ENCODE measurements at places on chromosomes 2 and 18.
A peak's percentile ranks its signal among the peaks of the same experiment; 100 is the strongest.

DNA sequence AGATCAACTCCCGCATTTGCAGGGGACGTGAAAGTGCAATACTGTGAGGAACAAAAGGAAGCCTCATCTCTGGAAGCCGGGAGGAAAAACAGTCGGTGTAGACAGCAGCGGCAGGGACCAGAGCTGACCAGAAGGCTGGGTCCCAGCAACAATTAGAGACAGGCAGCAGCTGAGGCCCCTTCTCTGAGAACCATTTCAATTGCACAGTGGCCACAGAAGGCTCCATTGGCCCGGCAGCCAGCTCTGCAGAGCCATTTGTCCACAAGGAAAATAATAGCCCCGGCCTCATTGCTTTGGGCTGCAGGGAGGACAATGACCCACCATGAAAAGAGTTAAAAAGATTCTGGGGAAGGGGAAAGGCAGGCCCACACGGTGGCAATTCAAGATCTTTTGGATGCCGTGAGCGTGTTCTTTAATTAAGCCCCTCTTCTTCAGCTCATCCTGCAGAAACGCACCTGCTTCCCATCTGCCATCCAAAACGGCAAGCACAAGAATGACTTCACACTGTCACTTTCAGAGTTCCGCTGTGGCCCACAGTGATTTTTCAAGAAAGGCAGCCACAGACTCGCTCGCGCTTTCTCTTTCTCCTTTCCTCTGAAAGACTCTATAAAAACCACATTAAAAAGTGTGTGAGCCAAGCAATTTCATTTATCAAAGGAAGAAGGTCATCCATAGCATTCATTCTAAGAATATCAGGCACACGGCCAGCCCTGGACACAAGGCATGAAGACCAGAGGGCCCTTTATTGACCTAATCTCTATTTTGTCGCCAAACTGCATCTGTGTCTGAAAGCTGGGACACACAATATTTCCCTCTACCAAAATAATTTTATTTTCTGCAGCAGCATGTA is 293.6 kb downstream of the SOX11 start:
- DNase-seq = no peak

DNA sequence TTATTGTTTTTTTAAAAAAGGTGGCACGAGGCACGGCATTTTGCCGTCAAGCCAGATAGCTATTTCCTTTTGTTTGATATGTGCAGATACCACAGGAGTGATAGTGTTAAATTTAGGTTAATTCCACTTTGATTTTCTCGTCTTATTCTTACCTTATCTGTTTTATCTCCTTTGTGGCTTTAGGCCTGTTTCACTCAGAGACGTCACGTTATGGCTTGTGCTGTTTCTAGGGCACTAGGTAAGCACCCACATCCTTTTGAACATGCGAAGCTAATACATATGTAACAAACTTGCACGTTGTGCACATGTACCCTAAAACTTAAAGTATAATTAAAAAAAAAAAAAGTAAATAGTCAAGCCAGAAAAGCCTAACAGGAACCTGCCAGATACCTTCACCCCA is 57.8 kb downstream of the C18orf63 start:
- DNase-seq = no peak

DNA sequence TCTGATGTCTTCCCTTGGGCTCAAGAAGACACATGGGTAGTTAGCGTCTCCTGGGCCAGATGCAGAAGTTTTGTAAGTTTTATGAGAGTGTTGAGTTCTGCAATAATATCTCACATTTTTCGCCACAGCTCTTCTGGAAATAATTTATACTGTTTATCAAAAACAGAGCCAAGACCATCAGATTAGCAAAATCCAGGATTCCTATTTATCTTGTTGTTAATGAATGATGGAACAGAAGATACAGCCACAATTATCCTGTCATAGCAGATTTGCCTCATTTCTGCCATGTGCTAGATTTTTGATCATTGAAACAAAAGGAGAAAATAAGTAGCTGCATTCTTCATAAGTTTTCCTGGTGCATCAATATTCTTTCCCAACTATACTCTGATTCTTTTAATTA is 1048.6 kb upstream of the KLHL29 start:
- no peak for DNase-seq

DNA sequence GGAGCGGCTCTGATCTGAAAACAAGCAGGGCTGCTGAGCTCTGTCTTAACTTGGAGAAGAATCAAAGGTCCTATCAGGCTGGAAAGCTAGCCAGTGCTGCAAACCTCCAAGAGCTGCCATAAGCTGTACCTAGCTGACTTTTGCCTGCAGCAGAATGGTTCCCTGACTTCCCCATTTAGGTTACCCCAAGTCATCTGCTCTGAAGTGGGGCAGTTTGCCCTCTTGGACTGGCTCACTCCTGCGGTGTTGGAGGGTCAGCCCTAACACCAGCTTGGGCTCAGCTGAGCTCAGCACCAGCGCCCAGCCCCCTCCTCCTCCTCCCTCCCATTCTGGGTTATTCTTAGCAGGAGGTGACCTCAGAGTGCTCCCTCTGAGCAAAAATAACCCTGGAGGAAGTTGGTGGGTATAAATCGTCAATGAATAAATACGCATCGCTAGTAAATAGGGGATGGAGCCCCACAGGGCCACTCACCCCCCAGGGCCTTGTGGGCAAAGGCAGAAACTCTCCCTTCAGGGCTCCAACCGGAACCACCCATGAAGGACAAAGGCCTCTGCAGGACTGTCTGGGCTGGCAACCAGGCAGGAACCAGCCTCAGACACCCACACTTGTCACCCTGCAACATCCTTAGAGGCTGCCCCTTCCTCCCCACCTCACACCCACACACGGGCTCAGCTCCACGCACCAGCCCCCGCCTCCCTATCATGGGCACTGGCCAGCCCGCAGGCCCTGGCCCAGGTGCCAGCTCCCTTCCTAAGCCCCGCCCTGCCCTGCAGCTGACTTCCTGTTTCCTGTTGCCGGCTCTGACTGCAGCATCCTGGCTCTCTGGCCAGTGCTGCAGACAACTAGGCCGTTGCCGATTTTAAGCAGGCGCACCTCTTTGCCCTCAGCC is 46.9 kb downstream of the DNMT3A start:
- DNase-seq = peak; percentile 25

DNA sequence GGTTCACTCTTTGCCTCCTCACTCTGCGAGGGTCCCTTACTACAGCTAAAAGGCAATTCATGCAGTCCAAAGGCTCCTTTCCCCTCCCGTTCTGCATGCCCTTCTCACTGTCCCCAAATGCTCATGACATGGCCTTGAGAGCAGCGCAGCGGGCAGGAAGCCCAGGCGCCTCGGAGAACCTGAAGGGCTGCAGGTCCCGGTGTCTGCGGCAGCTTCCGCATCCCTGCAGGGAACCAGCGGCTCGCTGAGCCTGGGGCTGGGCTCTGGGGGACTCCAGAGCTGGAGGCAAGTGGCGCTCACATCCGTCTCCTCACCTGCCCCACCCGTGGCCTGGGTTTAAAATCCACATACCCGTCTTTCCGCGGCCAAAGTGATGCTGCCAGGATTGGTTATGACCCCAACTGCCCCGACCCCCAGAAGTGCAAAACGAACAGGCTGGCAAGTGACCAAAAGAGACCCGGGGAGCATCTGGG is 462 bp upstream of the CIDEA start:
- no peak for DNase-seq

DNA sequence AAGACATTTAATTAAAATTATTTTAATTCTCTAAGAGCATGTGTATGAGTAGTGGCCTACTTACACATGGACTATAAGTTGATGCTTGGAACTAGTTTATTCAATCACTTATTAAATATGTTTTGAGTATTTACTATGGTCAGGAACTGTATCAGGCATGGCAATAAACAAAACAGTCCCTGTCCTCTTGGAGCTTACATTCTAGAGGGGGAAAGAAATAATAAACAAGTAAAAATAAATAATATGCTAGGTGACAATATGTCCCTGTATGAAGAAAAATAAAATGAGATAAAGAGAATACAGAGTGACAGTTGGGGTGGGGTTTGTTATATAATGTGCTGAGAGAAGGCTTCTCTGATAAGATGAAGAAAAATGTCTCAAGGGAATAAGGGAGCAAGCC is 74.5 kb downstream of the MYO3B start:
- no peak for DNase-seq

- no peak for DNase-seq
These were observed 1118.7 kb downstream of the SUCLG1 start for GRCh38 chr2:83340424-83340823.

- no peak for DNase-seq
These were observed 256.5 kb upstream of the EPAS1 start for GRCh38 chr2:46040563-46041155.

DNA sequence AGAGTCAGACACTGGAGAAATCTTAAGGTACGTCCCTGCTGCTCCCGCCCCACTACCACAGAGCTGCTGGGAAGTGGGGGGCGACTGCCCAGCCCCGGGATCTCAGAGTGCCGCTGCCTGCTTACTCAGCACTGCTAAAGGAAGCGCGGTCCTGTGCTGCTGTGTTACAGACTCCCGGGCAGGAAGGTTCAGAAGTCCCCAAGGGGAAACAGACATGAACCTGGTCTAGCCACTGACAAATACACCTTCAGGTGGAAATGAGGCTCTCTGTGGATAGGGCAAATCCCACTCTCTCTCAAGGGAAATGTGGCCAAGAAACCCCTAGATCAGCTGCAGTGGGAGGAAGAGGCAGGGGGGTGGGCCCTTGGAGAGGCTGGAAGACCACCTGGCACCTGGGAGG is 13.7 kb downstream of the MTERF4 start:
- DNase-seq = no peak

DNA sequence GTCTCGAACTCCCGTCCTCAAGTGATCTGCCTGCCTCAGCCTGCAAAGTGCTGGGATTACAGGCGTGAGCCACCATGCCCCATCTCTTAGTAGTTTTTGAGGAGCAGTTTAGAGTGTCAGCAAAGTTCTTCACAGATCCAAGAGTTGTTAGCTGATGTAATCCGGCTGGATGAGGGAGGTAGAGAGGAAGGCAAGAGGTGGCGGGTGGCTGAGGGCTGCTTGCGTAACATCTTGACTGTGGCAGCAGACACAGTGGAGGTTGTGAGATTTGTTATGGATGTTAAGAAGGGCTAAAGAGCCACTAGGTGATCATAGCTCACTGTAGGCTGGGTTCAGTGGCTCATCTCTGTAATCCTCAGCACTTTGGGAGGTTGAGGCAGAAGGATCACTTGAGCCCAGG is 19.5 kb upstream of the FAM136A start:
- DNase-seq = no peak

- no peak for DNase-seq
These were observed 526.9 kb upstream of the ID2 start for GRCh38 chr2:8154936-8155335.

GRCh38 chr18:25365242-25365641 is 13.3 kb upstream of the ZNF521 start:
- DNase-seq = no peak

DNA sequence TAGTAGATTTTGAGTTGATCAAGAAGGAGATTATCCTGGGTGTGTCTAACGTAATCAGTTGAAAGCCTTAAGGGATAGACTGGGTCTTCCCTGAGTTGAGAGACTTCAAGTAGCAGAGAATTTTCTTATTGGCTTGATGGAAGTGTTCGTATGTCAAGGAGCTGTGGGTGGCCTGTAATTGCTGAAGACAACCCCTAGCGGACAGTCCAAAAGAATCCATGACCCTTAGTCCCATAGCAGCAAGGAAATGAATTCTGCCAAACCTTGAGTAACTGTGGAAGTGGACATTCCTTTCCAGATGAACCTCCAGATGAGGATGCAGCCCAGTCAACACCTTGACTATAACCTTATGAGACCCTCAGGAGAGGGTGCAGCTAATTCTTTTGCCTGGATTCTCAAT is 786.3 kb downstream of the SOCS6 start:
- DNase-seq = no peak

Measured in activated CD4-positive, CD25-positive, alpha-beta regulatory T cell (primary cell).